ENCODE measurements at places on chromosomes 5 and 9.

DNA sequence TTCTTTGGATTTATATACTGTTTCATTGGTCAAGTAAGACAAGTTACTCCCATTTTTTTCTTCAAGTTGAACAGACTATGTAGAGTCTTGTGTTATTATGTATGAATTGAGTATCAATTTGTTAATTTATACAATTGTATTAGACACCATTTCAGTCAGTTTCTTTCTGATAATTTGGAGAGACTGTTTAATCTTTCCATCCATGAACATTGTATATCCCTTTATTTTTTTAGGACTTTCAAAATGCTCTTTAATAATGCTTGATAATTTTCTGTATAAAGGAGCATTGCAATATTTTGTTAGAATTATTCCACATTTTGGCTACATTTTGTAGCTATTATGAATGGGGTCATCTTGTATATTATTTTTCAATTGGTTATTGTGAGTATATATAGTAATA is 69.1 kb upstream of the PJA2 start:
- DNase-seq = no peak

GRCh38 chr5:179759581-179760551 is 27.2 kb downstream of the MAML1 start:
- DNase-seq = no peak

GRCh38 chr5:2334719-2335118 is 416.8 kb downstream of the IRX2 start:
- no peak for DNase-seq

- DNase-seq = no peak
Measured at GRCh38 chr9:16679327-16679821, 191.1 kb downstream of the BNC2 start.

DNA sequence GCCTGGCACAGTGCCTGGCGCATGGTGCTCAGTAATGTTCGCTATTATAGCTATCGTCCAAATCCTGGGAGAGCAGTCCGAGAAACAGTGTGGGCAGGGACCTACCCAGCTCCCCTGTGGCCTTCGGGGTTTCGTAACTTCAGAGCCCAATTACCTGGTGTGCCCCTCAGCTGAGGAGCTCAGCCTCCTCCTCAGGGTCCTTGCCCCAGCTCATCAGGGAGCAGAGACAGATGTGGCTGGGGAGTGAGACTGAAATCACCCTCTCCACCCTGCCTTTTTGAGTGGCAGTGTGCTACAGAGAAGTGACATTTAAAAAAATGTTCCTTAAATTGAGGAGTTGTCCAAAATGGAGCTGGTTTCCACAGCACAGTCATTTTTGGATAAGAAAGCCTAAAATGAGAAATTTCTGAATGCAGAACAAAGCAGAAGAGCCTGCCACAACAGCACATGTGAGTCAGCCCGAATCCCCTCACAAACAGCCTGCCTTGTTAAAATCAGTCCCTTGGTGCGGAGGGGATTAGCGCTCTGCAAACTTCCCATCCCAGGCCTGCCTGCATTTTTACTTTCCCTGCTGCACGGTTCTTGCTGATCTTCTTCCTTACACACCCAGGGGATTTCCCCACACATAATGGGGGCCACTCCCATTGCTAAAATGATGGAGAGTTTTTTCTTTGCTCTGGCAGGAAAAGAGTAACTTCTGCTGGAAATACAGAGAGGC is 78.1 kb upstream of the PITX1 start:
- DNase-seq = peak; percentile 44

- peak; percentile 18 for DNase-seq
Measured at GRCh38 chr5:27144456-27144855, 106.1 kb upstream of the CDH9 start.

GRCh38 chr5:123207852-123208251 is 118.8 kb downstream of the PRDM6 start:
- no peak for DNase-seq

GRCh38 chr9:121989010-121989409 is 104.1 kb downstream of the TTLL11 start:
- no peak for DNase-seq

- DNase-seq = peak; percentile 74
Measured at GRCh38 chr9:115034801-115035200, 83.2 kb downstream of the TNC start.

- no peak for DNase-seq
Measured at GRCh38 chr5:169531631-169532030, 51.9 kb upstream of the SPDL1 start.

- DNase-seq = no peak
Measured at GRCh38 chr9:138076650-138077009, 199.0 kb downstream of the CACNA1B start.

DNA sequence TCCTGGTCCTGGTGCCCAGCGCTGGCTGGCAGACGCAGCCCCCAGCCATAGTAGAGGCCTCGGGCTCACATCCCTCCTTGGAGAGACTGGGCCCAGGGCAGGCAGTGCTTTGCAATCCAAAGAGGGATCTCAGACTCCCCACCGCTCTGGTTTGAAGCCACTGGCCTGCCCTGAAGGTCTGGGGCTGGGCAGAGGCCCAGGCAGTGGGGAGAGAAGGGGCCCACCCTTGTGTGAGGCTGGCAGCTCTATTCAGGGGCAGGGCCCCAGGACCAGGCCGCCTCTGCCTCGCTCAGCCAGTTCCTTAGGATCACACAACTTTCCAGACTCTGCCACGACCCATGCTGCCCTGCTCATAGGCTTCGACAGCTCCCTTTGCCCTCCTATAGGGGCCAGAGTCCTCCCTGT is 10.7 kb upstream of the SEC16A start:
- no peak for DNase-seq

GRCh38 chr5:151469386-151469785 is 22.0 kb downstream of the SLC36A1 start:
- no peak for DNase-seq

GRCh38 chr5:147464211-147464610 is 45.7 kb downstream of the DPYSL3 start:
- DNase-seq = no peak

DNA sequence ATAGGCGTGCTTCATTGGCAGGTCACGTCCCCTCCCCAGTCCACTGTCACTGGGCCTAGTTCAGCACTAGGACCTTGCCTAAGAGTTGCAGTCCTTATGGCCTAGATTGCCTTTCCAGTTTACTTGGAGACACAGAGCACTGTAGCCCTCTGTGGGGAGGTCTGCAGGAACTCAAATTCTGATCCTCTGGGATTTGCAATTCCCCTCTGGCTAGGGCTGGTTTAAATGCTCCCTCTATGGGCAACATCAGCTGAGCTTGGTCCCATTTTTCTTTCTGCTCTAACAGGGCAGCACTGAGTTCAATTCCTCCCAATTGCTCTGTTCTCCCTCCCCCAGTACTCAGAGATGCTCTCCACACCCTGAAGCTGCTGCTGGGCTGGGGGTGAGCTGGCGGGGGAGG is 358.2 kb downstream of the HTR1A start:
- DNase-seq = no peak

- no peak for DNase-seq
Measured at GRCh38 chr5:143024228-143024920, 254.2 kb downstream of the ARHGAP26 start.

DNA sequence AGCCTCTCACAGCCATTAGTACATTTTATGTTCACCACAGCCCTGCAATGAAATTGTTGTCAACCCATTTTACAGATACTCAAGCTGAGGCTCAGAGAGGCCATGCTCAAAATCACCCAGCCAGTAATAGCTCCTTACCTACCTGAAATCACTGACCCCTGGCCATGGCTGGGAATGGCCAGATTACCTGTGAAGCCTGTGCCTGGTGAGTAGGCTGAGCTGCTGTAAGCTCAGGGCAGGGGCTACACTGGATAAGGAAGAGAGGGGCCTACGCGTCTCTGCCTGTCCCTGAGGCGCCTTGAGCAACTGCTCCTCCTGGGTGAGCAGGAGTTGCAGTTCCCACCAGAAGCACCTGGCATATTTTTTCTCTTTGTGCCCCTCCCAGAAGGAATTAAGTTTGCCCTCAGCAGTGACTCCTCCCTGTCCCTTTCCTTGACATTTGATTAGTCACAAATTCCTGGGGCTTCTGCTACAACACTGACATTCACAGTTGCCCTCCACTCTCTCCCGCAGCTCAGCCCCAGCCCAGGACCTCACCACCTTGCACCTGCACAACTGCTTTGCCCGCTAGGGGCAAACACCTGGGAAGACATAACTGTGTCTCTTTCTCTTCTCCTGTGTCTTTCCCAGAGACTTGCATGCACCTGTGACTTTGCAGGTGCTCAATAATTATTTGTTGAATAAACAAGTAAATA is 5.7 kb downstream of the CLTB start:
- DNase-seq = peak; percentile 68

GRCh38 chr9:136088481-136088938 is 6.6 kb downstream of the NACC2 start:
- DNase-seq = no peak

DNA sequence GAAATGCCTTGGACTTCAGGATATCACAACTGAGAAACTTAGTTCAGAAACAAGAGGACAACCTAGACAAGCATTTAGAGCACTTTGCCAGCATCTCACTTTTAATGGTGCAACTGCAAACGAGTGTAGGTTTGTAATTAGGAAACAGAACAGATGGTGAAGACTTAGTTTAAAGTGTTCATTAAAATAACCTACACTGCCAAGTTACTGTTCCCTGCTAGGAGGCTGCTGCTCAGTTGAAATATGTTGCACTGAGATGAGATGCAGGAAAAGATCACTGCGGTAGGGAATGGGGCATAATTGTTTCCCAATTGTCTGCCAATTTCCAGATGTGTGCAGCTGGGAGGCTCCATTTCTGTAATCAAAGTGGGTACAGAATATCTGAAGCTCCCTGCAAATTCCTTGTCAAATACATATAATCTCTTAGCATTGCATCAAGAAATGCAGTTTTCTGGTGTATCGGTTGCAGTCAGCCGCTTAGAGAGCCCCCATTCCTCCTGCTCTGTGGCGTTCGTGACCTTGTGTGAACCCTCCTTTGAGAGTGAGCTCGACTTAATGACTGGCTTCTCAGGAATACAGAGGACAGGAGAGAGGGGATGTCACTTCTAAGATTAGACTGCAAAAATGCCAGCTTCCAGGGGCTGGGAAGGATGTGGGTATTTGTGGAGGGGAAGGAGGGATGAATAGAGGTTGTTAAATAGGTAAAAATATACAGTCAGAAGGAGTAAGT is 448.9 kb downstream of the MED10 start:
- DNase-seq = no peak

DNA sequence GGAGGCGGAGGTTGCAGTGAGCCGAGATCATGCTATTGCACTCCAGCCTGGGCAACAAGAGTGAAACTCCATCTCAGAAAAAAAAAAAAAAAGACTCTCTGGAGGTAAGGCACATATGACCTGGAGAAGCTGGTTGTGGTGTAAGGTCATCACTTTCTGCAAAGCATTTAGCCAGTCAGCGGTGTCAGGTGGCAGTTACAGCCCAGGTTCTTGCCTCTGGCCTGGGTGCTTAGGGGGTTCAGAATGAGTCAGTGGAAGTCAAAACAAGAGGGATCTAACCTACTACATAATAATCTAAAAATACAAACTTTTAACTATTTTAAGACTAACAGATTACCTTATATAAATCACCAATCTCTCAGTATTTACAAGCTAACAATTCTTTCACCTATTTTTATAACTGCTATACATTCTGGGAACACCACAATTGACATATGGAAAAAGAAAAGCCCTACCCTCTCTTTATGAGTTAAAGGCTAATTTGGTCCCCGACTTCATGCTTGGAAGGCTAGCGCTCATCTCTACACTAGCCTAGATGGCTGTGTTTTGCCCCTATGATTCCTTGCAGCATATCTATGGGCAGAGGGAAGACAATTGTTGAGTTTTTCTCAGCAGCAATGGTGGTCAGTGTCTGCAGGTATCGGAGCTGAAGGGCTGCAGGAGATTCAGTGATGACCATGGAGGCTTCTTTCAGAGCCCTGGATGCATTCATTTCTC is 29.2 kb downstream of the STOM start:
- no peak for DNase-seq

DNA sequence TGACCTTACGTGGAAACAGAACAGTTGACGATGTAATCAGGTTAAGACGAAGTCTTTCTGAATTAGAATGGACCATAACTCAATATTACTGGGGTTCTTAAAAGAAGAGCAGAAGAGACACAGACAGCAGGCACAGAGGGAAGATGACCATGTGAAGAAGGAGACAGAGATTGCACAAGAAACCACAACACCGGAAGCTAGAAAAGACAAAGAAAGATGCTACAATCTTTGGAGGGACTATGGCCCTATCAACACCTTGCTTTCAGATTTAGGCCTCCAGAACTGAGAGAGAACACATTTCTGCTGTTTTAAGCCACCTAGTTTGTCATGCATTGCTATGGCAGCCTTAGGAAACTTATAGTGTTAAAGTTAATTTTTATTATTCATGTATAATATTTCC is 27.1 kb downstream of the CDH9 start:
- no peak for DNase-seq

DNA sequence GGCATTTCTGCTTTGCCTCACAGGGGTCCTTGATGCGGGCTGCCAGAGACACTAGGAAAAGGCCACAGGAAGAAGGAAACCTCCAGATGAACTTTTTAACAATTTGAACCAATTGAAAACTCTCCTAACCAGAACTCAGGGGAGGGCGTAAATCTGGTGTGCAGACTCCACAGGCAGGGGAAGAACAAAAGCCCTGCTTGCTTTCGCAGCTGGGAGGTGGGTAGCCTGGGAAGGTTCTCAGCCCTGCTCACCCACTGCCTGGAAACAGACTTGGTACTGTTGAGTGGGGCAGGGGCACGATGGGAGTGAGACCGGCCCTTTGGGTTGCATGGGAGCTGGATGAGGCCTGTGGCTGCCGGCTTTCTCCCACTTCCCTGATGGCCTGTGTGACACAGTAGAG is 237.8 kb upstream of the TLE4 start:
- DNase-seq = no peak

- DNase-seq = no peak
Measured at GRCh38 chr5:75051217-75051751, 1.1 kb downstream of the GCNT4 start.

GRCh38 chr5:143172739-143173138 is 230.7 kb downstream of the NR3C1 start:
- no peak for DNase-seq

DNA sequence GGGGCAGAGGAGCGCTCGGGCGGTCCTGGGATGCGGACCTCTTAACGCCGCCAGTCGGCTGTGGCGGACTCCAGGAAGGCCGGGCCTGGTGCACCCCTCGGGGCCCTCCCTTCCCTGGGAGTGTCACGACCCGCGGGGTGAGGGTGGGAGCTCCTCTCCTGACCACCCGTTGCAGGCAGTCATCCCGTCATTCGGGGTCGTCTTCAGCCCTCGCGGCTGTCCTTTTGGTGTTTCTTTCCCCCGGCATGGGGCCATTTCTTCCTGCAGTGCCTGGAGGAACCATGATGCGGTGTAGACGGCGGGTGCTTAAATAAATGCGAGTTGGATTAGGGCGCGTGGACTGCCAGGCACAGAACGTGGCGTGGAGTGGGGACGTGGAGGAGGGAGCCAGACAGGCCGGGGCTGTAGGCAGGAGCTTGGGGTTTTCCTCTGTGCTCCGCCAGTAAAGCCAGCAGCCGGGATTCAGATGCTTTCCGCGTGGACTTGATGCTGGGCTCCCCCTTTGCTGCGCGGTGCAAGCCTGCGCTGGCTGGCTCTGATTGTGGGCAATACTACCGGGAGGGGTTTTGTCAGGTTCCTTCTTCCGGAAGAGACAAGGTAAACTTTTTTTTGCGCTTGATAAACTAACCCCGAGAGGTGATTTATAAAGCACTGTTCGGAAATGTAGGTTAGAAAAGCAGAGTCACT is 868 bp downstream of the KDM4C start:
- peak; percentile 30 for DNase-seq

GRCh38 chr9:128637656-128638055 is 19.0 kb downstream of the DYNC2I2 start:
- DNase-seq = no peak
